ENCODE measurements at places on chromosomes 7 and 10.

GRCh38 chr7:49878089-49878488 lies 104.7 kb downstream of the VWC2 start:
- no peak for DNase-seq

- no peak for DNase-seq
These were observed 81.1 kb upstream of the GTF2IRD1 start for GRCh38 chr7:74372511-74373111.

- no peak for DNase-seq
These were observed 135.6 kb downstream of the ATE1 start for GRCh38 chr10:121792198-121792597.

GRCh38 chr7:20459419-20459818 lies 128.7 kb downstream of the ITGB8 start:
- no peak for DNase-seq

- DNase-seq: no peak
These were observed 29.8 kb upstream of the VCL start for GRCh38 chr10:73968098-73968521.

GRCh38 chr7:7220821-7221220 lies 38.5 kb downstream of the C1GALT1 start:
- no peak for DNase-seq

GRCh38 chr7:88306590-88307048 lies at the start of gene STEAP4:
STEAP4 (minus strand) TSS chr7:88306894; CDS start chr7:88284269, 22,625 bp downstream.
- no peak for DNase-seq

GRCh38 chr7:107828540-107828939 lies 25.5 kb upstream of the SLC26A3 start:
- no peak for DNase-seq

- no peak for DNase-seq
These were observed 45.1 kb downstream of the ST8SIA6 start for GRCh38 chr10:17409170-17409733.

GRCh38 chr7:105493196-105493922 lies 28.7 kb downstream of the PUS7 start:
- no peak for DNase-seq

GRCh38 chr10:944034-944831 lies 12.7 kb upstream of the LARP4B start:
- DNase-seq: no peak

DNA sequence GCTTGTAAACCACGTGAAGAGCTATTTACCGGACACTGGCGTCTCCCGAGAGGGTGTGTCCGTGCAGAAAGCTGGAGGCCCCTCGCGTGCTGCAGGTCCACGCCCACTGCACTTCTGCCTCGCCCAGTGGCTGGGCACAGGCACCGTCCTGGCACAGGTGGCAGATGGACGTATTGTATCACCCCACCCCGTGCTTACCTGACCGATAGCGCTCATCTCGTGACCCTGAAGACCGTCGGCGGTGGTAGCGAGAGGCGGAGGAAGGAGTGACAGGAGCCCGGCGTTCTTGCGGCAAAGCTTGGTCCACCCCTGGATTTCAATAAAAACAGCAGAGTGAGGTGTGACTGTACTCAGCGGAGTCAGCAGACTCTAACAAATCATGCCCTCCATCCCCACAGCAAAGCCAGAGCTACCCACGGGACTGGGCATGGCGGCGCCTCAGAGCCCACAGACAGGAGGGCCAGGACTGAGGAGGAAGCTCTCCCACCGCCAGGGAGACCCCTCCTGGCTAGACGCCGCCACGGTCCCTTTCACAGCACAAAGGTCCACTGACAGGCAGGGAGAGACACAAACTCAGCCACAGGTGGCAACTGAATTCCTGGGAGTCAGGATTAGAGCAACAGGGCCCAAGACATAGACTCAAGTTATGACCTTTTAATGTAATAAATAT lies 217.1 kb downstream of the DIP2C start:
- no peak for DNase-seq

DNA sequence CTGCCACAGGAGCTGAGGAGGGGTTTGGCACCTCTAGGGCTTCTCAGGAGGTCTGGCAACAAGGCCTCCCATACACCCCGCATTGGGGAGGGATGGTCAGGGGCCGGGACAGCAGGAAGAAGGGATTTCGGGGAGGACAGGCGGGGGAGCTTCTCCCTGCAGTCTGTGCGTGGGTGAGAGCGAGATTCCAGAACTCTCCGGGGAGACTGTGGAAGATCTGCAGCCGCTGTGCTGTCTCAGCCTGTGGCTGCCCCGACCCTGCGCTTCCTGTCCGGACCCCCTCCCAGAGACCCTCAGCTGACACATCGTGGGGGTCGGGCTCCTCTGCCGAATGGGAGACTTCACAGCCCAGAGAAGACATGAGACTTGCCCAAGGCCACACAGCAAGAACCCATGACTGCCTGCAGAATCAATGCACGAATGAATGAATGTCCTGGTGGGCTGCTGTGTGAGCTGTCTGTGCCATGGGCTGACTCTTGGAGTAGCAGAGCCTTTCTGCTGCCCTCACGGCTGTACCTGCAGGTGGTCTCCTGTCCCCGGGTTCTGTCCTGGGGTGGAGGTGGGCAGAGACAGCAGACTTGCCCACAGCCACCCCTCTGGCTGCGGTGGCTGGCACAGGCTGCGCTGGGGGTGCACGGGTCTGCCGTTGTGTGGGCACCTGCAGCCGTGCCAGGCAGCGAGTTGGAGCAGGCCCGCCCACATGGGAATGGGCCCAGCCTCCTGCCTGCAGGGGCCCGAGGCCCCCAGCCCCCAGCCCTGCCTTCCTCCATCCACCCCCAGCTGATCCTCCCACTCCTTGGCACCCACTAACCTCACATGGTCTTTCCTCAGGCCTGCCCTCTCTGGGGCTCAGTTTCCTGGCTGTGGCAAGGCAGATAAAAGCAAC lies 16.3 kb upstream of the LFNG start:
- no peak for DNase-seq

DNA sequence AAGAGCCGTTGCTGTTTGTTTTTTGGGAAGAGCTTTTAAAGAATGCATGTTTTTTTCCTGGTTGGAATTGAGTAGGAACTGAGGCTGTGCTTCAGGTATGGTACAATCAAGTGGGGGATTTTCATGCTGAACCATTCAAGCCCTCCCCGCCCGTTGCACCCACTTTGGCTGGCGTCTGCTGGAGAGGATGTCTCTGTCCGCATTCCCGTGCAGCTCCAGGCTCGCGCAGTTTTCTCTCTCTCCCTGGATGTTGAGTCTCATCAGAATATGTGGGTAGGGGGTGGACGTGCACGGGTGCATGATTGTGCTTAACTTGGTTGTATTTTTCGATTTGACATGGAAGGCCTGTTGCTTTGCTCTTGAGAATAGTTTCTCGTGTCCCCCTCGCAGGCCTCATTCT lies 31.6 kb downstream of the PFKFB3 start:
- no peak for DNase-seq

DNA sequence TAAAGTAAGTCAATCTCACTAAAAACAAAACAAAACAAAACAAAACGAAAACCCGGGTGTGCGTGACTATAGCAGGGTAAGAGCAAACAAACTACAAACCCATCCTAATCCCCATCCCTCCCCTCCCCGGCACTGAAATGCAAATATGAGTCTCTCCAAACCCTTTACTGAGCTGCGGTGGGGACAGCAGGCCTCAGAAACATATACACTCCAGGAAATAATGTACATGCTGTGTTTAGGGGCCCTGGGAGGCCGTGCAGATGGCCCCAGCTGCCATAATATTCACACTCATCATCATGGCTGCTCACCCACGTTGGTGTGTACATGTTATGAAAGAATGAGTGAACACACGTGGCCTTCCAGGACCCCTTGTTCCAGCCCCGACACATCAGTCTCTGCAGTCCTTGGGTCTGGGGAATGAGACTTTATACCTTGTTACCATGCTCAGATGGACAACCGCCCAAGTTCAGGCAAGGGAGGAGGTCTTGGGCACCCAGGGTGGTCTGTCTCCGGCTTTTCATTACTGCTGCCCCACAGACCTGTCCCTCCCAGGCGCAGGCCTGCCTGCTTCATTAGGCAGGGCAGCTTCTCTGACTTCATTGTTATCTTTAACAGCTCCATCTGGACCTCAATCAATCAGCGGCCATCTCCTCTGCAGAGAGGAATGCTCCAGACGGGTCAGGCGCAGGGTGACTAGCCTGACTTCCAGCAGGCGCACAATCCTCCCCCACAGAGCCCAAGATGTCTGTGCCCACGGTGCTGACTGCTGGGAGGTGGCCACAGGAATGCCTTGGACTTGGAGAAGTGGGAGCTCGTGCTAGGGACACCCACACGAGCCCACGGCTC lies 20.6 kb downstream of the HSPA12A start:
- no peak for DNase-seq

- no peak for DNase-seq
These were observed 9.5 kb downstream of the PPA1 start for GRCh38 chr10:70223728-70224127.

DNA sequence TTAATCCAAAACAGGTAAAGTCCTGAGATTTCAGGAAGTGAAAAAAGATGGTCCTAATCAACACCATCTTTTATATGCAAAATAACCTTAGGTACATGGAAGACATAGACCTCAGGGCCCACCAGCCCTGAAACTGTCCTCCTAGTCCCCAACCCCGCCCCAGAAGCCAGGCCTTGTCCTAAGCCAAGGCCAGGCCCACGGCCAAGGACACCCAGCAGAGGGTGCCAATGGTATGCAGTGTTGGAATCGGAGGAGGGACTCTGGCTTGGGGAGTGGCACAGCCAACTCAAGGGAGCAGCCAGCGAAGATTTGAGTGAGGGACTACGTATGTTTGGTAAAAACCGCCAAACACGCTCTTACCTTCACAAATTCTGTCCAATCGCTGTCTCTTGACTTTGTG lies 96.7 kb downstream of the ZRANB1 start:
- no peak for DNase-seq

GRCh38 chr10:49001402-49001801 lies 61.8 kb upstream of the LRRC18 start:
- DNase-seq: no peak

DNA sequence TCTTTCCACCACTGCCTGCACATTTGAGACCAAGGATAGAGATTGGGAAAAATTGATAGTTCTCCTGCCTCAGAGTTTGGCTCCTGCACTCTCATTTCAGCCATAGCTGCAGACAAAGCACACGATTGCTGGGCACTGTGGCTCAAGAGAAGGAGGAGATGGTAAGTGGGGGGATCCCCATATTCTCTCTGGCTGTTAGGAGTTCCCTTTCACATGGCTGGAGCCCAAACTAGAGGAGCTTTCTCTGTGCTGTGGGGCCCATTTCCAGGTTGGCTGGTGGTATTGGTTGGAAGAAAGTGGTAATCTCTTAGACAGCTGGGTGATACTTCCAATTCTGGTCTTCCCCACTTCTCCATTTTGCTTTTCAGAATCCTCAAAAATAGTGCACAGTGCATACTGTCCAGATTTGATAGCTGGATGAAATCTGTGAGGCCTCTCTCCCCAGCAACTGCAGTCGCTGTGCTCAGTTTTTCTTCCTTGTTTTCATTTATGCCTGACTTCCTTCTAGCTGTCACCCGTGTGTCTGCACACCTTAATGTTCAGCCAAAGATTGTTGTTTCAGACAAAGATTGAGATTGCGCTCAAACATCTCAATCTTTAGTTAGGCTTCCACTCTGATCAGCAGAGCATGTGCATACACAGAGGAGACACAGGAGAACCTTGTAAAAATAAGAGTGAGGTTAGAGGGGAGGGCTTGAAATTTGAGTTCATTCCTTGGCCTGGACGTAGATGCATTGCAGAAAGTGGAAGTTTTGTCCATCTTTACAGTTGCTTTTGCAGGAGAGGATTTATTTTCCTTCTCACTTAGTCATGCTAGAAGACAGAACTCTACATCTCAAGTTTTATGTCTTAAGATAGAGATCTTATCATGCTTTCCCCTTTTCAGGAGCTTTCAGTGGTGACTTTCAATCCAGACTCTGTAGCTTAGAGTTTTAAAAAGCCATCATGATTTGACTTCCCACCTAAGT lies 28.6 kb downstream of the RABGEF1 start:
- DNase-seq: no peak

DNA sequence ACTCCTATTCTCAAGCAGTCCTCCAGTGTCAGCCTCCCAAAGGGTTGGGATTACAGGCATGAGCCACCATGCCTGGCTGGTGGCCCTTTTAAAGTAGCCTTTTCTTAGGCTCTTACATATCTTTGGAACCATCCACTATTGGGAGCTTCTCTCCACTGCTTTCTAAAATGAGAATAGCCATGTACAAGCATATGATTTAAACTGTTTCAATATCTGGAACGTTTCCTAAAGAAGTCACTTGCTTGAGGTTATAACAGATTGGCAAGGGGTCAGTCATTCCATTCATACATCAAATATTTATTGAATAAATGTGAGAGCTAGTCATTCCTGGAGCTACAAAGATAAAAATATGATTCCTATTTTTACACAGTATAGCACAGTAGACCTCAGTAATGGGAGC lies 97.4 kb upstream of the LRGUK start:
- no peak for DNase-seq

DNA sequence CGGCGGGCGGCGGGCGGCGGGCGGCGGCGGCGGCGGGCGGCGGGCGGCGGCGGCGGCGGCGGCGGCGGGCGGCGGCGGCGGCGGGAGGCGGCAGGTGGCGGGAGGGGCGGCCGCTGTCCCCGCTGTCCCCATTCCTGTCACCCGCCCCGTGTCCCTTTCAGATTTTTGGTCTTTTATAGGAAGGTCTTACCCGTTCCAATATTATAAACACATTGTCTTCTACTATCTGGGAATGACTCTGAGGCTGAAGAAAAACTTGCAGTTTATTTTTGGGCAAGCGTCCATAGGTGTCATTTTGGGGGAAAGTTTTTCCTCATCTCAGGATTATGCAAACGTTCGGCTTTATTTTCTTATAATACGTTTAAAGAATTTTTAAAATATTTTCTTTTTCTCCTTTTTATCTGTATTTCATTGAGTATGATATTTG lies 578 bp downstream of the ZNF713 start:
- no peak for DNase-seq

- DNase-seq: no peak
These were observed 76.8 kb upstream of the LRRN3 start for GRCh38 chr7:111014079-111014478.

DNA sequence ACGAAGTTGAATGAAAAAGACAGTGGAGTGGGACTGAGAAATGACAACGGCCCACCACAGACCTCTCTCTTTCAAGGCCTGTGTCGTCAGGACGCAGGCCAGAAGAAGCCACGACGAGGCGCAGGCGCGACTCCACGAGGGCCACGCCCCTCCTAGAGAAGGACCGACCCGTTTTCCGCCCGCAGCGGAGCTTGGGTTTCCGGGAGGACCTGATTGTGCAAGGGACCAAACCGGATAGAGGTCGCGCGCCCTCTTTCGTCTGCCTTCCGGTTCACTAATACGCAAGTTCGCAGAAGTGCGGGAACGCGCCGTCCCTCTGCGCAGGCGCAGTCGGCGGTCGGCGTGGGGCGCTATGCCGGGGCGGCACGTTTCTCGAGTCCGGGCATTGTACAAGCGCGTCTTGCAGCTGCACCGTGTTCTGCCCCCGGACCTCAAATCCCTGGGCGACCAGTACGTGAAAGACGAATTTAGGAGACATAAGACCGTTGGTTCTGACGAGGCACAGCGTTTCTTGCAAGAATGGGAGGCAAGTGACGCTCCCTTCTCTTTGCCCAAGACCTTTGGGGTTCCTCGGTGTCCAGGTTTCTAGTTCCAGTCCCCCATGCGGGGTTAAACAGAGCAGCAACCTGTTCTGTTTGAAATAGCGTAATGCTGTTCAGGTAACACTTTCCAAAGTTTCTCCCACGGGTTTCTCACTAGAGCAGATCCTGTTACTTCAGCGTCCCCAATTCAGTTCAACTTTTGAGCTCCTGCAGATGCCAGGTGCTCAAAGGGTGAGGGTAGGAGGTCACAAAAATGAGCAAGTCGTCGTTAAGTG lies at the start of gene SDHAF3:
SDHAF3 (plus strand) TSS at position 327 of the 817 bp plus-strand sequence; CDS start at position 353, 26 bp downstream.
- DNase-seq: peak; percentile 97

Measured in NCI-H1436 (cell line).